ENCODE measurements at places on chromosomes 2 and 18. TPM values are rescaled to one million over a fixed set of nuclear protein-coding genes. Genes with fewer than 3 reads are reported as not detected.
A peak's percentile ranks its signal among the peaks of the same experiment; 100 is the strongest.

SIGLEC15 gene
- total RNA-seq, result not detected

CRYBA2 gene
- total RNA-seq, result not detected

AQP12A gene
- not detected for total RNA-seq

IL1RL1 gene
- 10.6 TPM for total RNA-seq

B4GALT6 gene
- total RNA-seq, result 2.5 TPM

- H3K36me3 ChIP-seq, result no peaks in the 10 kb centered on the region
- no peaks in the 10 kb centered on the region for H3K4me1 ChIP-seq
- no peak overlapping the region for H3K27ac ChIP-seq
- no peak for DNase-seq
- H3K4me3 ChIP-seq, result no peak overlapping the region
Measured at GRCh38 chr2:178819147-178819875, 12.1 kb upstream of the TTN start.

DNA sequence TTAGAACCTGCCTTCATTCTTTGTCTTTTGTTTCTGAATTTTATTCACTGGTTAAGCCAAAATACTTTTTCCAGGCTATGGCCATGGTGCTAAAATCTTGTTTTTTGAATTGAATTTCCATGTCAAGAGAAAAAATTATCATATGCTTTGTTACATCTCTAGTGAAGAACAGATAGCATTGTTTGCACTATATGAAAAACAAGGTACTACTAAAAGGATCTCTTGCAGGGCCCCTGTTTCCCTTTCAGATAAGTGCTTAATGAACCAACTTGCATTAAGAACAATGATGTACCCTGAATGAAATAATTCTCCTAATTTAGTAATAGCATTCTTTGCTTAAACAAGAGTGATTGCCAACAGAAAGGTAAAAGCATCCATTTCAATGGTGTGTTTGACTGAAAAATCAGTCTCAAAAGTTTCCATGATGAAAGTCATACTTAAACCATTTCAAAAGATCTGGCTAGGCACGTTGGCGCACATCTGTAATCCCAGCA lies 4.3 kb upstream of the MYL12B start:
- H3K4me1 ChIP-seq, result peaks cover 13% of the 10 kb centered on the region
- H3K4me3 ChIP-seq, result no peak overlapping the region
- H3K36me3 ChIP-seq, result peaks cover 54% of the 10 kb centered on the region
- DNase-seq, result no peak

DNA sequence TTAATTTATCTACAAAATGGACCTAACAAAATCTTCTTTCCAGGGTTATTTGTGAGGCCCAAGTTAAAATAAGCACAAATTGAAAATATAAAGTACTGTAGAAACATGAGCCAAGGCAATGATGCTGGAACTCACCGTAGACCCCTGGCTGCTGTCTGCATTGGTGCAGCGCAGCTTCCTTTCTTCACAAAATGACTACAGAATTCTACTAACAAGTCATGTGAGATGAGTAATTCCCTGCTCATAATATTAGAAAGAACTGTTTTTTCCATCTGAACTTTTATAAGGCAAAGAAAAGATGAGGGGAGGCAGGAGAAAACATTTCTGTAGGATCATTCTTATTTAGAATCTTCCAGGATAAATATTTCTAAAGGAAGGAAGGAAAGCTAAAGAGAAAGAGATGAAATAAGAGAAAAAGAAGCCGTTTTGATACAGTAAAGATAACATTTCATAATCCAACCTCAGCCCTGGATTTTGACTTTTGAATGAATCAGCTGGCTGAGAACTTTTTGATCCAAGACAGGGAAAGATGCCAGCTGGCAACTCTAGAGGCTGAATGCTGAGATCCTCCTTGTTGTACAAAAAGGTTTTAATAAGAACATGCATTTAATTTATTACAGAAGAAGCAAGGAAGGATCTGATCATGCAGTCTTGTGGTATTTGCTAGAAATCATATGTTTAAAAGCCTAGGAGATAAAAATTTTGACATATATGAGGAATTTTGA lies 183.9 kb upstream of the KLHL14 start:
- H3K4me3 ChIP-seq, result no peak overlapping the region
- DNase-seq, result no peak
- H3K27me3 ChIP-seq, result no peaks in the 10 kb centered on the region
- H3K4me1 ChIP-seq, result peaks cover 12% of the 10 kb centered on the region
- no peaks in the 10 kb centered on the region for H3K36me3 ChIP-seq
- H3K27ac ChIP-seq, result no peak overlapping the region

GRCh38 chr18:27188309-27188708 lies 3.2 kb upstream of the CHST9 start:
- H3K27ac ChIP-seq, result no peak overlapping the region
- no peaks in the 10 kb centered on the region for H3K27me3 ChIP-seq
- no peaks in the 10 kb centered on the region for H3K36me3 ChIP-seq
- no peaks in the 10 kb centered on the region for H3K4me1 ChIP-seq
- H3K4me3 ChIP-seq, result no peak overlapping the region
- DNase-seq, result no peak

DNA sequence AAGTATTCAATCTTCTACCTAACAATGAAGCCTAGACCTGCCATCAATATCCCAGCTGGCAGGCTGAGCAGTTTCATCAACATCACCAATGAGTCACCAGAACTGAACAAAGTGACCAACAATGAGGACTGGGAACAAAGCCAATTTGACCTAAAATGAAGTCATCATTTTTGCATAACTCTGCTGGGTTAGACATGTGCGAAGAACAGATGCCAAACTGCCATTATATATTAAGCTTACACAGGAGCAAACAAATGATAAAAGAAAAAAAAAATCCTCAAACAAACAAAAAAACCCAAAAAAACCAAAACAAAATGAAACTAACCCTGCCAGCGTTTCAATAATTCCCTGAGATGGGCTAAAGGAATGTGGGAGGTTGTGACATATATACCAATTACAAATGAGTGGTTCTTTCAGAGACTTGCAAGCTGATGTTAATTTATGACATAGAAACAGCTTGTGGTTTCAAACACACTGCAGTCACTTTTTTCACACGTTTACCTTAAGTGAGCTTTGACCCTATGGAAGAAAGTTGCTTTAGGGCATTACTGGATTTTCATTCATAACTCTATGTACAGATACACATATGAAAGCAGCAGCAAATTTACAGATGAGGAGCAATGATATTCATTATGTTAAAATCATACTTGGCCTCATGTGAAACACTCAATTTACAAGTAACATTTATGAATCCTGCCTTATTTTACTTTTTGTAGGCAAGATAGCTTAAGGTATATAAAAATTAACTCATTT lies 56.9 kb upstream of the CCDC141 start:
- H3K27ac ChIP-seq, result no peak overlapping the region
- H3K27me3 ChIP-seq, result no peaks in the 10 kb centered on the region
- H3K36me3 ChIP-seq, result peaks cover 17% of the 10 kb centered on the region
- peaks cover 18% of the 10 kb centered on the region for H3K4me1 ChIP-seq

DNA sequence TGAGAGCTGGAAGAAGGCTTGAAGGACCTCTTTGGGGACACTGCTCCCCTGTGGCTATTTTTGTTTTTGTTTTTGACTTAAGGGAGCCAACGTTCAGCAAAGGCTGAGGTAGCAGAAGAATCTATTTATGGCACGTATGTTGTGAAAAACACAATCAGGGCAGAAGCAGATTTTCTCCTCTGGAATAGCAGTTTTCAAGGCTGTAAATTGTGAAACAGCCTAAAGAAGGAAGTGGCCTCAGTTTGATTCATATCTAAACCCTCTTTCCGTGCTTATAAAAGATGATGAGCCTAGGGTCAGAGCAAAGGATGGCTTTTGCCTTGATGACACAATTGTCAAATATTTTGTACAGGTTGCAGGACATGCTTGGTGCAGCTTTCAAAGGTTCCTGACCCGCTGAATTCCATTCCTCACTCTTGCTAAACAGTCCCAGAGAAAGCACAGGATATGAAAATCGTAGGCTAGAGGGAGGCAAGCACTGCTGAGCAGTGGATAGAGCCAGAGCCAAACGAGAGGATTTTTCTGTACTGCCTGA lies 106.2 kb upstream of the DLX2 start:
- no peak overlapping the region for H3K27ac ChIP-seq
- no peaks in the 10 kb centered on the region for H3K36me3 ChIP-seq
- no peak overlapping the region for H3K4me3 ChIP-seq
- H3K27me3 ChIP-seq, result no peaks in the 10 kb centered on the region
- no peak for DNase-seq

DNA sequence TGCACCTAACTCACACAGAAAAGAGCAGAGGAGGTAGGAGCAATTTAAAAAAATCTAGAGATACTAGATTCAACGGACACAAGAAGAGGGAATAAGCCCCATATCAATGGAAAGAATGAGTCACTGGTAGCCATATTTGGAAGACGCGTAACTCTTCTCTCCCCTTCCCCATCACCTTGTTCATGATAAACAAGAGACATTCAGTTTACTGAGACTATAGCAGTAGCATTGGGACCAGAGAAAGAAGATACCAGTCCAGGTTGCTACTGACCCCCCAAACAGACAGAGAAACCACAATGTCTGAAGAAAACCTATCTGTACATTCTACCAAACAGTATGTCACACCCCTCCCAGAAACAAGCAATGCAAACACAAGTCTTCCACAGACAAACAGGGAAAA lies 81.1 kb downstream of the SLC66A3 start:
- no peak overlapping the region for H3K27ac ChIP-seq
- H3K36me3 ChIP-seq, result no peaks in the 10 kb centered on the region
- no peak for DNase-seq

- H3K27me3 ChIP-seq, result no peaks in the 10 kb centered on the region
- no peak overlapping the region for H3K27ac ChIP-seq
- DNase-seq, result no peak
- H3K36me3 ChIP-seq, result no peaks in the 10 kb centered on the region
Measured at GRCh38 chr2:155442755-155443372, 744.4 kb downstream of the KCNJ3 start.

- DNase-seq, result no peak
- H3K36me3 ChIP-seq, result no peaks in the 10 kb centered on the region
- H3K4me1 ChIP-seq, result peaks cover 5% of the 10 kb centered on the region
- H3K27me3 ChIP-seq, result peaks cover 4% of the 10 kb centered on the region
- peak overlapping the region; percentile 8 for H3K4me3 ChIP-seq
- no peak overlapping the region for H3K27ac ChIP-seq
Measured at GRCh38 chr18:57429167-57430078, 5.8 kb upstream of the ONECUT2 start.

DNA sequence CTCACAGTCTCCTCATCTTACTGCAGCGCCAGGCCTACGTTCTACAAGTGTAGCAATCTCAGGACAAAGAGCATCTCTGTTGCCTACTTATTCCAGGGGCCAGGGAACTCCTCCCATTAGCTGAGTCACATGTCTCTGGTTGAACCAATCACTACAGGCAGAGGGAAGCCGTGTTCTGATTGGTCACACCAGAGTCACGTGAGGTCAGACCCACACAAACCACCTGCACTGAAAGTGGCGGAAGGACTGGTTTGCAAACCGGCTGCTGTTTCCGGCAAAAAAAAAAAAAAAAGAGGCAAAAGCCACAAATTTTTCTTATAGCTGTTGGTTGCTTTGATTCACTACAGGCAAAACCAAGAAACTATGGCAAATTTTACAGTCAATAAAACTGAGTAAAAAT lies 21.9 kb upstream of the USP14 start:
- DNase-seq, result no peak
- no peaks in the 10 kb centered on the region for H3K4me1 ChIP-seq
- no peaks in the 10 kb centered on the region for H3K27me3 ChIP-seq
- no peaks in the 10 kb centered on the region for H3K36me3 ChIP-seq

GRCh38 chr18:59606193-59607077 lies 90.8 kb downstream of the CCBE1 start:
- H3K27me3 ChIP-seq, result no peaks in the 10 kb centered on the region
- DNase-seq, result no peak
- peaks cover 29% of the 10 kb centered on the region for H3K4me1 ChIP-seq
- no peaks in the 10 kb centered on the region for H3K36me3 ChIP-seq
- H3K4me3 ChIP-seq, result no peak overlapping the region

Data from vagina (tissue), 2 donors.